ENCODE measurements at places on chromosomes 13 and 19.

DNA sequence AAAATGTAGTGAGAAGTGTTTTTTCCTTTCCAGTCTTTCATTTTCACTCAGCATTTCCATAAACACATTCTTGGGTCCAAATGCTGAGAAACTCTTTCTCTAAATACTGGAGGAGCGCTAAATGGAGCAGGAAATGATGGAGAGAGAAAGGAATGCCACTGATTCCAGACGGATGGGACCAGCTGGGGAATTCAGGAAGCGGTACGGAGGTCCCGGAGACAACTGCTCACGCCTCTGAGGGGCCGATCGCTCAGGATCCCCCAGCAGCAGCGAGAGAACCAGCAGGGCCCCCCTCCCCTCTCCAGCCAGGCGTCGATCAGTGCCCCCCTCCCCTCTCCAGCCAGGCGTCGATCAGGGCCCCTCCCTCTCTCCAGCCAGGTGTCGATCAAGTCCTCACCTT, 13.2 kb downstream of the RASA3 start:
- peak; percentile 78 for DNase-seq

GRCh38 chr19:34171539-34171876, 796 bp upstream of the LSM14A start:
- peak; percentile 38 for DNase-seq

- DNase-seq = no peak
Observed at GRCh38 chr19:24059563-24060295, 27.3 kb upstream of the ZNF254 start.

DNA sequence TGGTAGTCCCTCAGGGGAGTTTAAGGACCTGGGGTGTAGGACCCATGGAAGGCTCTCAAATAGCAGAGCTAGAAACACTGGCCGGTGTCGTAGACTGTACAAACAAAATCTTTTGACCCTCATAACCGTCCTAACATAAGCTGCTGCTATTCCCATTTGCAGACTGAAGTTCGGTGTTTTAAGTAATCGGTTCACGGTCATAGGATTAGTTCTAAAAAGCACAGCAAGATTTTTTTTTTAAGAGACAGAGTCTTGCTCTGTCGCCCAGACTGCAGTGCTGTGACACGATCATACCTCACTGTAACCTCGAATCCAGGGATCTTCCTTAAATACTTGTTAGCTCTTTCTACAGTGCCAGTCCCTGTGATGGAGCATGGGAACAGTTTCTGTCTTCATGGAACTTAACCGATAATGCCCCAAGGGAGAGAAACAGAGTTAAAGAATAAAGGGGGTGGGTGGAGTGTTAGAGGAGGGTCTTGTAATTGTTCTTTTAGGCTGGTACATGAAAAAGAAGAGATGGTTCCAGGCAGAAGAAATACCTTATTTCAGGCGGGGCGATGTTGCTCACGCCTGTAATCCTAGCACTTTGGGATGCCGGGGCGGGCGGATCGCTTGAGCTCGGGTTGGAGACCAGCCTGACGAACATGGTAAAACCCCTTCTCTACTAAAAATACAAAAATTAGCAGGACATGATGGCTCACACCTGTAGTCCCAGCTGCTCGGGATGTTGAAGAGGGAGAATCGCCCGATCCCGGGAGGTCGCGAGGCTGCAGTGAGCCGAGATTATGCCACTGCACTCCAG, 475 bp upstream of the ZC3H4 start:
- DNase-seq = no peak

DNA sequence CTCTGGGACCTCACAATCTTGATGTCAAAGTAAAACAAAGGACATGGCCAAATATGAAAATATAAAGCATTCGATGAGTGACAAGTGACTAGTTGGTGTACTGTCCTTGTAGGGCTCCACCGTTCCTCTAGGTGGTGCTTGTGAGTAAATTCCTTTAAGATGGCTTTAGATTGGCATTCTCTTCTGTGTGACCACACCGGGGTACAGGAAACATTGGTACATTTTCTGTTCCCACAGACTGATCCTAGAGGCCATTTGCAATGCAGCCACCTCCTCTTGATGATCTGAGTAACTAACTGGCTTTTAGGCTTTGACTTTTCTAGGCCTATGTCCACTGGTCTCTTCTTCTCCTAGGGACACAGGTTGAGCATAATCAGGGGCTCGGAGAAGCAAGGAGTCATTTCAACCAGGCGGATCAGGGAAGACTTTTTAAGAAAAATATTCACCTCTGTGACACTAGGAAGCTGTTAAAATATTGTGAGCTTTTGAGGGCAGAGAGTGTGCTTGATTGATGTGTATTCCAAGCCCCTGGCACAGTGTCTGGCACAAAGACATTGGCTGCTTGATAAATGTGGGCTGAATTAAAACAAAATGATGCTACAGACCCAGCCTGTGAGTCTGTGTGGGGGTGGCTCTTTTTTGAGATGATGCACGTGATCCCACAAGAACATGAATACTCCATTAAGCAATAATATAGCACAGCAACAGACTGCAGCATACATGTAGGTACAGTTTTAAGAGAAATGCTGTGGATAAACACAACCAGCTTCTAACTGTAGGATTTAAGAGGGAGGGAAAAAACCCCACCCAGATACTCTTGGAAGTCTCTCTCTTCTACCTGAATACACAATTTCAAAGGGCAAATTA, 21.0 kb downstream of the EPSTI1 start:
- no peak for DNase-seq

DNA sequence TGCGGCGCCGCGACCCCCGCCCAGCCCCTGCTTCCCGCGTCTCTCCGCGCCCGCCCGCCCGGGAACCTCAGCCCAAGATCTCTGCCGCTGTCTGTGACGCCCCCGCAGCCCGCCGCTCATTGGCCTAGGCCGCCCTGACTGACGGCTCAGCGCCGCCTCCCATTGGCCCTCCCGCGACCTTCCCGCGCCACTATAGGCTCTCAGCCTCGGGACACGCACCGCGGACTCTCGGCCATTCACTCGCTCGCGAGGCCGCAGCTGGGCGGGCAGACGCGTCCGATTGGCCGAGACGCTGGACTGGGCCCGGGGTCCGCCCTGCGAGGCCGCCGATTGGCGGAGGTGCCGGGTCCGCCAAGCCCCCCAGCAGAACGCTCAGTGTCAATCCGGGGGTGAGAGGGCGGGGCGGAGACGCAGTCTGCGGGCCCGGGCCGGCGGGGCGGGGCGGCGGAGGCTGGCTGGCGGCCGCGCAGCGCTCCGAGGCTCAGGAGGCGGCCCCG, at the start of gene PRKACA:
TSS of gene PRKACA (minus strand) at position 95 of the 497 bp plus-strand sequence. CDS start 215 bp downstream, outside the sequence.
- peak; percentile 98 for DNase-seq

DNA sequence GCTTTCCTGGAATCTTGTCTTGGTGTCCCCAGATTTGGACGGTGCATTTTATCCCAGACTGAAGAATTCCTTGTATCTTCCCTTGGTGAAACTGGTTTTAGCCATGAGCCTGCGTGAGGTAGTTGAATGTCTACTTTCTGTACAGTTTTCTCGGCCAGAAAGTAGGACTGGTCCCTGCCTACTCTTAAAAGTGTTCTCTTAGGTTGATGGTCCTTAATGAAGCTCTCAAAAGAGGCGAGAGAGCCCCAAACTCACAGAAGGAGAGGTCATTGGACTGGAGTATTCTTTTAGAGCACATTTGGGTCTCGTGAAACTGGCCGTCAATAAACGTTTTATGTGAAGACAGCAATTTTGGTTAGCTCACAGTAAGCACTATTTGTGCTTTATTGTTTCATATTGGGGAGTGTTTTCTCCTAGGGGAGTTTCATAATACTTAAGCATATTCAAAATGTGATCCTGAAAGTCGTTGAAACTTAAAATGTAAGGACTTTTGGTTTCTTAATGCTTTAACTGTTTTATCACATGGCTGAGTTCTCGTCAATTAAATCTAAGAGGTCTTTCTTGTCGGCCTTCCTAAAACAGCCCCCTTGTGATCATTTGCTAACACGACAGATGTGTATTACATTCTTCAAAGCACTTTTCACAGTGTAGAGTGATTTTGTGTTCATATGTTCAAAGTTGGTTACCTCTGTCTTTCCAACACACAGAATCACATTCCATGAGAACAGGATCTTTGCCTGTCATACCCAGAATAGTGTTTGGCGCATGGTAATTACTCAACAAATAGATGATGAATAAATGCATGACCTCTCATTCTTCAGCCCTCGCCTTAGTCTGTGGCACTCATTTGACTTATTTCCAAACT, 889 bp downstream of the GTF2F2 start:
- no peak for DNase-seq
